GM18507 (cell line): ENCODE measurements at places on chromosomes 11 and 22.

DNA sequence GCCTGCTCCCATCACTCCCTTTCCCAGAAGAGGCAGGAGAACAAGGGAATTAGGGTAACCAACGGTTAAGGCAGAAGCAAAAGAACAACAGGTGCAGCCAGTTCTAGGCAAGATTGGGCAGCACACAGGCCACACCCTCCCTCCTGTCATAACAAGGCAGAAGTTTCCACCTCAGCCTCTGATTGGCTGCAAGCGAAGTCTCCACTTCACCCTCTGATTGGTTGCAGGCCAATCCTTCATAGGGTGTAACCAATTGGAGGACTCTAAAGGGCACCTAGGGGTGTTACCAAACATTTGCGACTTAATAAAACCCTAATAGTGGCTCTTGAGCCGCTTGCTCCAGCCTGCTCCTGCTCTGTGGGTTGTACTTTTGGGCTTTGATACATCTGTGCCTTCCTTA is 153.8 kb downstream of the CACNA1I start:
- no peak for DNase-seq

DNA sequence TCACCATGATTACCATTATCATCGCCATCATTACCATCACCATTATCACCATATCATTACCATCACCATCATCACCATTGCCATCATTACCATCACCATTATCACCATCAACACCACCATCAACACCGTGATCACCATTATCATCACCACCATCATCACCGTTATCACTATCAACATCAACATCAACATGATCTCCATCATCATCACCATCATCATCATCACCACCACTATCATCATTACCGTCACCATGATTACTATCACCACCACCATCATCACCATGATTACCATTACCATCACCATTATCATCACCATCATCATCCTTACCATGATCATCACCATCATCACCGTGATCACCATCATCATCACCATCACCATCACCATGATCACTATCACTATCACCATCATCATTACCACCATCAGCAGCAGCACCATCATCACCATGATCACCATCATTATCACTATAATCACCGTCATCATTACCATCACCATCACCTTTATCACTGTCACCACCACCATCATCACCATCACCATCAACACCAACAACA is 753.7 kb downstream of the BRD1 start:
- no peak for DNase-seq

DNA sequence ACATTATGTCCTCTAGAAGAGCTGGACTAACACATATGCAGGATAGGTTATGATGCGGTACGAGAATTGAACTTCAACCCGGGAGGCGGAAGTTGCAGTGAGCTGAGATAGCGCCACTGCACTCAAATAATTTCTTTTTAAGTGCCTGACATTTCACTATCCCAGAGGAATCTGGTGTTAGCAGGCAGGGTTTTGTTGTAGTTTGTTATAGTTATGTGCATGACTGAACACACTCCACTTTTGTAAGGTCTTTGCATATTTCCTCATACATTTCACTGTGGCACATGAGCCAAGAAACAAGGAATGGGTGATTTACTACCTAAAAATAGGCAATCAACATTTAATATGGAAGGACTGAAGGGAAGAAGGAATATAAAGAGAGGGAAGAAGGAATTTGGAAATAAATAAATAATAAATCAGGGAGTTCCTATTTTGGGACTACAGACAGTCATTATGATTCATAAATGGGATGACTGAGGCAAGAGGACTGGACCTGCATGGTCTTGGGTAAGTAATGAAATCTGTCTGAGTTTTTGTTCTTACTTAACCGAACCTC is 8.7 kb upstream of the HIPK3 start:
- DNase-seq: no peak

- no peak for DNase-seq
These were observed 71.0 kb upstream of the KIRREL3 start for GRCh38 chr11:127071606-127072005.

GRCh38 chr11:45924927-45925326 is 2.5 kb downstream of the LARGE2 start:
- no peak for DNase-seq

- peak; percentile 50 for DNase-seq
These were observed 25.5 kb downstream of the CTTN start for GRCh38 chr11:70423523-70424505.

DNA sequence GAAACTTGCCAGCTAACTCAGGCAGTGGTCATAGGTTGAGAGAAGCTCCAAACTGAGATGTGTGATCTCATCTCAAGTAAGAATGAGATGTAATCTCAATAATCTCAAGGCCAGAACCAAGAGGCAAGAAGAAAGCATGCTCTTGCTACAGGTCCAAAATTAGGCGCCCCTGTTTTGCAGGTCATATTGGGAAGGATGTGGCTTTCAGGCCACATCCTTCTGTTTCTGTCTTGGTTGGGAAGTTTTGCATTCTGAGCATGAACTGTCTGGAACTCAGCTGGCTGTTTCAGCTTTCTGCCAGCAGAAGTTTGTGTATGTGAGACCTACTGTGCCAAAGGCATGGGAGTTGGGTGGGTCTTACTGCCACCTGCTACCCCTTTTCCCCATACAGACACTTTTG is 67.5 kb upstream of the MS4A8 start:
- DNase-seq: no peak

GRCh38 chr22:24855794-24856193 is 49.8 kb downstream of the SGSM1 start:
- no peak for DNase-seq

DNA sequence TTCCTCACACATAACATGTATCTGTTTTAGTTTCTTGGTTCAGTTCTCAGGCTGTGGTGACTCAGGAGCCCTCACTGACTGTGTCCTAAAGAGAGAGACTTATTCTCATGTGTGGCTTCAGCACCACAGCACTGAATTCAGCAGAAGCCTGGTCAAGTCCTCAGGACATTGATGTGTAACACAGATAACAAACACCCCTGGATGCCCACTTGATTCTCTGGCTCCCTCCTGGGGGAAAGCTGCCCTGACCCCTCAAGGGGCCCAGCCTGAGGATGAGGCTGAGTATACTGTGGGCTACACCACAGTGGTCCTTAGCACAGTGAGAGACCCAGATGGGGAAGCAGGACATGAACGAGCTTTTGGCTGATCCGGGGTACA is 87.2 kb upstream of the VPREB1 start:
- no peak for DNase-seq

DNA sequence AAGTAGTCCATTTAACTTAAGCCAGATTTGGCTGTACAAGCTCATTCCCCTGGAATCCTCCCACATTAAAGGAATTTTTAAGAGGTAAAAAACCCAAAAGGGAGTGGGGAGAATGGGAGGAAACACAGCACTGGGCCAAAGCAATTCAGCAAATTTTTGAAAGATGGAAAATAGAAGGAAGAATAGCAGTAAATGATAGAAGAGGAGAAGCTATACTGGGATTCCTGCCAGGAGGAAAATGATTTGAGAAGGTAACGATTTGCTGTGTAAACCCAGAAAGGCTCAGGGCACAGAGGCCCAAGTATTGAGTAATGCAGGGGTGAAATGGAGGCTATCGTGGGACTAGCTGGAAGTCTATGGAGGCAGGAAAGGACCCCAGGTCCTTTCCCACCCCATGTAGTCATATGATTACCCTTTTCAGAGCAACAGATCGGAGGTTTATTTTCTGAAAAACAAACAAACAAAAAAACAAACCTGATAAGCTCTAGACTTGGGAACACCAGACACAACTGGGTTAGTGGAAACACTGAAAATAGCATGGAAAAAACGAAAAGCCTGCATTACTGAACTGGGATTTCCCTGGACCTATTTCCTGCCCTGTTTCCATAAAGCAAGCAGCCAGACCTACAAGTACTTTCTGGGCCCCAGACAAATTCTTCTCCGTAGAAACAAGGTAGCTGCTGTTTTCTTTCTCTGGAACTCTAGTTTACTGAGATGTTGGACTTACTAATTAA is 140.0 kb downstream of the SWAP70 start:
- no peak for DNase-seq

- DNase-seq: no peak
These were observed 1.7 kb upstream of the LINC01488 start for GRCh38 chr11:69479591-69480271.

GRCh38 chr11:46247659-46248058 is 29.8 kb upstream of the CREB3L1 start:
- DNase-seq: no peak
